Daoy (cell line): ENCODE measurements at places on chromosomes 1 and 21. TPM values are rescaled to one million over a fixed set of nuclear protein-coding genes. Genes with fewer than 3 reads are reported as not detected.

Gene LCE2C
- total RNA-seq, result not detected in 2 replicates

Gene HCN3
- total RNA-seq, result 0.11 and 0.65 TPM in 2 replicates

Gene TBX19
- 0.57 and 1.1 TPM in 2 replicates for total RNA-seq

Gene CLCA1
- not detected in 2 replicates for total RNA-seq

Gene RIPPLY3
- 0.57 TPM in 1 of 2 replicates, not detected in the other for total RNA-seq

Gene HAPLN2
- 0.23 TPM in 1 of 2 replicates, not detected in the other for total RNA-seq

Gene MSH4
- total RNA-seq, result 0.06 and 0.34 TPM in 2 replicates

Gene INSRR
- not detected in 2 replicates for total RNA-seq

Gene IRF6
- not detected in 2 replicates for total RNA-seq

Gene SPATA45
- not detected in 2 replicates for total RNA-seq

Gene DISC1
- total RNA-seq, result 3.4 and 3.8 TPM in 2 replicates

Gene FBXO2
- total RNA-seq, result 1.4 TPM in 1 of 2 replicates, not detected in the other

Gene LORICRIN
- not detected in 2 replicates for total RNA-seq

Gene WDR77
- 145 and 169 TPM in 2 replicates for total RNA-seq

Gene OR2L5
- total RNA-seq, result not detected in 2 replicates

Gene GBP3
- total RNA-seq, result 42.0 and 65.3 TPM in 2 replicates

Gene ATP1A1
- total RNA-seq, result 42.7 and 63.0 TPM in 2 replicates

Gene PLPPR5
- 0.03 TPM in 1 of 2 replicates, not detected in the other for total RNA-seq

Gene RABGAP1L
- 14.2 and 37.3 TPM in 2 replicates for total RNA-seq

Gene S100A14
- total RNA-seq, result not detected in 2 replicates

Gene SPOCD1
- total RNA-seq, result 86.6 and 92.7 TPM in 2 replicates

Gene MACO1
- 12.7 and 15.9 TPM in 2 replicates for total RNA-seq

Gene LHX8
- 0.46 TPM in 1 of 2 replicates, not detected in the other for total RNA-seq

Gene WLS
- total RNA-seq, result 47.5 and 51.8 TPM in 2 replicates

Gene NTNG1
- total RNA-seq, result 3.2 and 3.4 TPM in 2 replicates

Gene REN
- total RNA-seq, result not detected in 2 replicates

Gene FCRLA
- 0.51 TPM in 1 of 2 replicates, not detected in the other for total RNA-seq

Gene OR2T34
- total RNA-seq, result not detected in 2 replicates

Gene NTRK1
- total RNA-seq, result 0.40 TPM in 1 of 2 replicates, not detected in the other

Gene HORMAD1
- not detected in 2 replicates for total RNA-seq

Gene KRTAP13-2
- total RNA-seq, result not detected in 2 replicates

Gene STUM
- total RNA-seq, result 0.45 TPM in 1 of 2 replicates, not detected in the other

Gene ATP1A4
- total RNA-seq, result not detected in 2 replicates

Gene WNT4
- total RNA-seq, result 0.29 TPM in 1 of 2 replicates, not detected in the other

Gene OR2T29
- total RNA-seq, result not detected in 2 replicates

Gene CLCNKA
- not detected in 2 replicates for total RNA-seq

Gene GJA9
- not detected in 2 replicates for total RNA-seq

Gene MTMR11
- 2.9 and 3.7 TPM in 2 replicates for total RNA-seq

Gene S100A7
- not detected in 2 replicates for total RNA-seq

Gene MYBPH
- total RNA-seq, result not detected in 2 replicates

Gene KLHDC8A
- 0.34 and 3.2 TPM in 2 replicates for total RNA-seq

Gene SH3BGR
- 4.3 and 4.6 TPM in 2 replicates for total RNA-seq

Gene SYTL1
- total RNA-seq, result 1.2 and 2.1 TPM in 2 replicates

Gene KIAA0040
- 4.7 TPM in 2 replicates for total RNA-seq

Gene LAPTM5
- 0.21 and 2.7 TPM in 2 replicates for total RNA-seq

Gene ZNF593OS
- not detected in 2 replicates for total RNA-seq

Gene LRRN2
- 0.36 and 0.69 TPM in 2 replicates for total RNA-seq

Gene SLC16A4
- 3.9 and 6.8 TPM in 2 replicates for total RNA-seq

Gene IL24
- total RNA-seq, result 0.11 TPM in 1 of 2 replicates, not detected in the other

Gene TEX38
- not detected in 2 replicates for total RNA-seq

Gene UBL4B
- total RNA-seq, result not detected in 2 replicates

Gene TACSTD2
- 0.06 TPM in 1 of 2 replicates, not detected in the other for total RNA-seq

Gene GNG4
- total RNA-seq, result 0.98 and 2.2 TPM in 2 replicates

Gene RRP15
- total RNA-seq, result 17.8 and 22.3 TPM in 2 replicates

Gene SPATA46
- total RNA-seq, result not detected in 2 replicates

Gene ARID4B
- total RNA-seq, result 18.7 and 22.9 TPM in 2 replicates

Gene PIK3C2B
- total RNA-seq, result 0.54 and 0.91 TPM in 2 replicates

Gene SPATA1
- 0.24 and 0.63 TPM in 2 replicates for total RNA-seq
